Thoracic aorta endothelial cell (primary cell): ENCODE measurements at places on chromosomes 7 and 10. TPM values are rescaled to one million over a fixed set of nuclear protein-coding genes. Genes with fewer than 3 reads are reported as not detected.

POR gene
- total RNA-seq: 46.3 and 51.8 TPM in 2 replicates

RSPH10B2 gene
- total RNA-seq: not detected in 2 replicates

THSD7A gene
- 10.5 and 24.7 TPM in 2 replicates for total RNA-seq

SPAM1 gene
- total RNA-seq: not detected in 2 replicates

TCERG1L gene
- not detected in 2 replicates for total RNA-seq

GPER1 gene
- total RNA-seq: 1.5 and 2.0 TPM in 2 replicates

SAP25 gene
- 0.53 TPM in 1 of 2 replicates, not detected in the other for total RNA-seq

ZNF365 gene
- total RNA-seq: 0.13 and 2.2 TPM in 2 replicates

CYP2C8 gene
- 0.40 TPM in 1 of 2 replicates, not detected in the other for total RNA-seq

ZNF107 gene
- 6.6 and 7.0 TPM in 2 replicates for total RNA-seq

C10orf105 gene
- total RNA-seq: 0.07 TPM in 1 of 2 replicates, not detected in the other

ZNF33B gene
- total RNA-seq: 13.1 and 18.6 TPM in 2 replicates

CAV1 gene
- total RNA-seq: 1,517 and 1,602 TPM in 2 replicates

TAC1 gene
- total RNA-seq: not detected in 2 replicates
